ENCODE measurements at places on chromosomes 12 and 14.

DNA sequence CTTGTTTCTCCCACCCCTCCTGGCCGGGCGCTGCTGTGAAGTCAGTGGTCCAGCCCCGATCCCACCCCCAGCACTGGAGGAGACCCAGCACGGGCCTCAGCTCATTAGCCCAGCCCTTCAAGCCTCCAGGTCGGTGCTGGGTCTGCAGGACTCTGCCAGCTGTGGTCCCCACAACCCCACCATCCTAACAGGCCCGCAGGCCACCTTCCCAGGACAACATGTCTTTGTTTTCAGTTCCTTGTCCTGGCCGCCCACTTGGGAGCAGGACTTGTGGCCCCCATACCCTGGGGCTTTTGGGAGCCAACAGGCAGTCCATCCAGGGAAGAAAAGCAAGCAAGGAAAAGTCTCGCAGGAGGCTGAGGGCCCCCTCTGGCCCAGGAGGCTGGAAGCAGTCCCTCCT lies 60.0 kb downstream of the HRK start:
- no peak for DNase-seq

DNA sequence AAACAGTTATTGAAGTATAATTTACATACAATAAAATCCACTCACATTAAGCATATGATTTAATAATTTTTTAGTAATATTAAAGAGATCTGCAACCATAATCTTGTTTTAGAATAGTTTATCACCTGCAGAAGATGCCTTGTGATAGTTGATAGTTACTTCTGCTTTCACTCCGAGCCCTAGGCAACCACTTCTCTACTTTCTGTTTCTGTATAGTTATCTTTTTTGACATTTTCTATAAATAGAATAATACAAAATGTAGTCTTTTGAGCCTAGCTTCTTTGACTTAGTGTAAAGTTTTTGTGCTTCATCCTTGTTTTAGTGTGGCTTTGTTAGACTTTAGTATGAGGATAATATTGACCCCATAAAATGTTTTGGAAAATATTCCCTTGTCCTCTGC lies 111.0 kb downstream of the MNAT1 start:
- DNase-seq: no peak

DNA sequence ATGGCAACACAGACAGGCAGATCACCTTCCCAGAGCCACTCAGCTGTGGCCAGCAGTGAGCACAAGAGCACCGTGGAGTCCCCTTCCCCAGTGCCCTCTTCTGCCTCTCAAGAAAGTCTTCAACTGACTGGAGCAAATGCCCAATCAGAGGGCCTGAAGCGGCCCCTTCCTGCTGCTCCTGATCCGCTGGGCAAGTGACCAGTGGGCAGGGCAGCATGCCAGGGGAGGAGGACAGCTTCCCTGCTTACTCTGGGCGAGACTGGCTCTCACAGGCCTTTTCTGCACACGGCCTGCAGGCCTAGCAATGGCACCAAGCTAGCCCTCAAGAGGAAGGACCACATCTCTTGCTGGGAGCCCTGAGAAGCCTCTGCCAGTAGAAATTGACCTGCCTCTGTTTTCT lies 890 bp downstream of the KRT71 start:
- no peak for DNase-seq

- DNase-seq: no peak
Measured at GRCh38 chr14:87196436-87196835, 796.5 kb downstream of the GALC start.

DNA sequence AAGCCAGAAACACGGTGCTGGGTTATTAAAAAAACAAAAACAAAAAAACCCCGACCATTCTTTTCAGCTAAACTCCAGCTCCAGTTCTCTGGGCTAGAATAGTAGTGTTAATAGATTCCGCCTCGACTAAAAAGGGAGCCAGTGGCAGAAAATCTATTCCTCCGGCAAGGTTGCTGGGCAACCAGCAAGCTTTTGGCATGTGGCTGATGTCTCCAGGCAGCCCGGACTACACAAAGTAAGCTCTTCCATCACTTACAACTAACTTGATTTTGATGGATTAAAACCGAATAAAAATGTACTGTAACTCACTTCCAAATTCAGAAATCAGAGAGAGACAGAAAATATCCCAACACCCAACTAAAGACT lies 126.4 kb upstream of the FOXN3 start:
- peak; percentile 61 for DNase-seq

DNA sequence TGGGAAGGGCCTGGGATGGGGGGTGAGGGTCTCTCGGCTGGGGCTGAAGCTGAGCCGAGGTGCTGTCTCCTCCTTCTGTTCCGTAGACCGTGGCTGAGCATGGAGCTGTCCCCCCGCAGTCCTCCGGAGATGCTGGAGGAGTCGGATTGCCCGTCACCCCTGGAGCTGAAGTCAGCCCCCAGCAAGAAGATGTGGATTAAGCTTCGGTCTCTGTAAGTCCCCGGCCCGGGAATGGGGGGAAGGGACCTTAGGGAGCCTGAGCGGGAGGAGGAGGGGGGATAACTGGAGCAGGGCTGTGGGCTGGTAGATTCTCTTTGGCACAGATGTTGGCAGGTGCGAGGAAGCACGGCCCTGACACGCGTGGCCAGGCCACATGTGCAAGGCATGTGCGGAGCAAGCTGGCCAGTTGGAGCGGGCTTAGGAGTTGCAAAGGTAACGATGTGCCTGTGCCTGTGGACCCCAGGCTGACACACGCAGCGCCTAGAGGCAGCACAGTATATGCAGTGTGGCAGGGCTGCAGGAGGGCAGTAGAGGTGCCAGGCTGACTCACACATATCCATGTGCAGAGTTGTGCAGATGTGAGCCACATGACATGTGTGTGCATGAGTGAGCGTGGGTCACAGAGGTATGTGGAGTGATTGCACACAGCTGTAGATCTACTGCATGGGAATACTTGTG lies 512 bp downstream of the PDE1B start:
- DNase-seq: no peak

GRCh38 chr14:52325630-52326029 lies 11.5 kb downstream of the PTGER2 start:
- no peak for DNase-seq

- DNase-seq: no peak
Measured at GRCh38 chr12:132556801-132557200, 53.6 kb downstream of the LRCOL1 start.

- no peak for DNase-seq
Measured at GRCh38 chr14:104309657-104310369, 171.4 kb downstream of the KIF26A start.

DNA sequence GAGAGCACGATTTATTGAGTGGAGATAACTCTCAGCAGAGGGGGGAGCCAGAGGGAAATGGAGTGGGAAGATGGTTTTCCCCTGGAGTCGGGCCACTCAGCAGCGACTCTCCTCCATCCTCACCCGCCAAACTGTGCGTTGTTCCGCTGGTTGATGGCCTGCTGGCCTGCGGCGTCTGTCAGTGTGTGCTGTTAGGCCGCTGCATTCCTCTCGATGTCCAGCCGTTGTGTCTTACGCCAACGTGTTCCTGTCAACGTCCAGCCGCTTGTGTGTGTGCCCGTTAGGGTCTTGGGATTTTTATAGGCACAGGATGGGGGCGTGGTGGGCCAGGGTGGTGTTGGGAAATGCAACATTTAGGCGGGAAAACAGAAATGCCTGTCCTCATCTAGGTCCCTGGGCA lies 69.2 kb downstream of the PTPRQ start:
- no peak for DNase-seq

DNA sequence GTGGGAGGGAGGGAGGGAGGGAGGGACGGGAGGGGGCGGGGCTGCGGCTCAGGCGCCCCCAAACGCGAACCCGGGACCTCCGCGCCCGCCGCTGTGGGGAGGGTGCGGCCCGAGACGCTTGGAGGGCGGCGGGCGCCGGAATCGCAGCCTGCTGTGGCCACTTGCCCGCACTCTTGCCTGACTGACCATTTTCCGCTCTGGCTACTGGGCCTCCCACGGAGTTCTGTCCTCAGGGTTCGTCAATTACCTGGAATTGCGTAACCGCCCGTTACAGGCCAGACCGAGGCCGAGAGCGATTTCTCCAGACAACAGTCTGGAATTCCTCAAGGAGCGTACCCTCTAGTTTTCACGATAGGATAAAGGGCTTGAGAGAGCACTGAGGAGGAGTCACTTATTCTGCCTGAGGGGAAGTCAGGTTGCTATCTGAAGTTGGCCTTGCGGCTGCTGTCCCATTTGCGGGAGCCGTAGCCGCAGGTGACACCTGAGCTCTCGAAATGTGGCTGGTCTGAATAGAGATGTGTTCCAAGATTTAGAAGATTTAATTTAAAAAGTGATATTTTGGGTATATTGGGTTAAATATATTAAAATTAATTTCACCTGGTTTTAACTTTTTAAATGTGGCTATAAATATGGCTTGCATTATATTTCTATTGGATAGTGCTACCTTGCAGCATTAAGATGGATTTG lies 446 bp upstream of the ZNF641 start:
- DNase-seq: peak; percentile 80

DNA sequence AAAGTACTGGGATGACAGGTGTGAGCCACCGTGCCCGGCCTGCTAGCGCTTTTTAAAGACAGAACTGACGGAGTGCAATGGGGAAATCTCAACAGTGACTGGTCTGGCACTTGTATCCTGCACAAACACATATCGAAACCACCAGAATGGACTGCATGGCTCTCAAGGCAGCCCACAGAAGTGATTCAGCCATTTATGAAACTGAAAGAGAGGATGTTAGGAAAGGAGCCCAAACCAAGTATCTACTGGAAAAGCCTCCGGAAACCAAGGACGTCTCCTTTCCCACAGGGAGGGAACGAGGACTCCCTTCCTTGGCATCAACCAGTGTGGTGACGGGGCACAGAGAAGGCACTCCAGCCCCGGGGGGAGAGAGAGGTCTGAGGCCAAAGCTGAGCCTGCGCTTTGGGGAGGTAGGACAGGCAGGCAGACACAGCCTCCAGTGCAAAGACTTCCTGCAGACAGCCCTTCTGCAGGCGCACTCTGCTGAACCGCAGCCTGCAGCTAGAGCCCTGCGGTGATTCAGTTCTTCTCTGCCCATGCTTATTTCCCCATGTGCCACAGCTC lies 16.5 kb downstream of the SLC15A4 start:
- no peak for DNase-seq

DNA sequence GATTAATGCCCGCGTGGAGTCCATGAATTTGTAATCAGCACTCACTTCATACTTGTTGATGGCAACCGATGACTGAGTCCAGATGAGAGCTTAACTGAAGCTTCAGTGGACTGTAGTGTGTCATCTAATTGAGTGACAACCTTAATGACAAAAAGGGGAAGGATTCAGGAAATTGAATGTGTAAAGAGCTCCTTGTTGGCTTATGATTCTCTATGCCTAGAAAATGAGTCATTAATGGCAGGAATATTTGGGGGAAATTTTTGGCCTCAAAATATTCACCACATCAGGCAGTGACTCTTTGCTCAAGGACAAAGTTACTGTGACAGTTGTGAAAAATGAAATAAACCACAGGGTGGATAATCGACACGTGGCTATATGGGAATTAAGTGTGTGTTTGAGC lies 55.3 kb upstream of the STON2 start:
- no peak for DNase-seq

GRCh38 chr12:130976171-130976720 lies 22.5 kb downstream of the ADGRD1 start:
- no peak for DNase-seq

DNA sequence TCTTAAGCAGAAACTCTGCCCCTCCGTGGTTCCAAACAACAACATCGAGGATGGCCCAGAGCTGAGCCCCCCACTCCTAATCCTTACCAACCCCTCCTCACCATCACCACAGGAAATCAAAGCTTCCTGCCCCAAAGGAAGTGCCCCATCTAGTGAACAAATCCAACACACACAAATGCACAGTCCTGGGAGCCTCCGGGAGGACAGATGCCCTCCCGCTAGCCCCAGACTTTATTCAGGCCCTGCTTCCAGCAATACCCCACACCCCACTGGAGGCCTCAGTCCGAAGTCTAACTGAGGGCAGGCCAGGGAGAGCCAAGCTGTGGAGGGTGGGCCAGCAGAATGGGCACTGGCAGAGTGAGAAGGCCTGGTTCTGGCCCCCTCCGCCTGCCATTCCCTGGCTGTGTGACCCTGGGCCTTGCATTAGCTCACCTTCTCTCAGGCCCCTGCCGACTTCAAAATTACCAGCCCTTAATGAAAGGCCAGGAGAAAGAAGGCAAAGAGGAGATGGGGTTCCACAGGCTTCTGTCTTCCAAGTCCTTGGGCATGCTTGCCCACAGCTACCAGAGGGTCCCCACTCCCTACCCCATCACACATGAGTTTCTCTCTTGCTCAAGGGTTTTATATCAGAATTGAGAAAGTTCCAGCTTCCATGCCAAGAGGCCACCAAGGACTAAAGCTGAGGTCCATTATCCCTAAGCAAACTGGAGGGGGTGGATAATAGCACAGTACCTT lies 2.3 kb downstream of the HDAC7 start:
- no peak for DNase-seq

DNA sequence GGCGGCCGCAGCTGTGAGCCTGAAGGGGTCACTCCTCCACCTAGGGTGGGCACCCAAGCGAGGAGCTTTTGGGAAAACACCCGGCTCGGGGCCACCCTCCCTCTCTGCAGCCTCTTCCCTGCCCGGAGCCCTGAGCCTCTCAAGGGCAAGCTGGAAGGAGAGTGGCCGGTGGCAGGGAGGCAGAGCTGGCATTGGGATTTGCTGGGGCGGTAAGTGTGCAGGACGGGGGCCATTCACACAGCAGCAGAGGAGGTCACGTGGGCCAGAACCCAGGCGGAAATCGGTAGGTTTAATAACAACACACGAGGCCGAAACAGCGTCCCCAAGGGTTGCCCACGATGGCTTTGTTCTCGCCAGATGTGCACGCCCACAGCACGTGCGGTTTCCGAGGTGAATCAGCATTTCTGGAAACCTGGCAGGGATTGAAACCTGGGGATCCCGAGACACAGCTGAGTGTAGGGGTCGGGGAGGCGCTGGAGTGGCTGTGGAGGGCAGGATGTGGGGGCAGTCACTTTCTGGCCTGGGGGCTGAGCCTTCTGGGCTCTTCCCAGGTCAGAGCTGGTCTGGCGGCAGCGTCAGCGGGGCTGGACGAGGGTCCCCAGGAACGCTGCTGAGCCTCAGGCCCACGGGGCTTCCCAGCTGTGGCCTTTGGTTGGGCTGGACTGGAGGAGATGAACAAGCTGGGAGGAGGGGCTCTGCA lies 23.5 kb downstream of the NOC4L start:
- DNase-seq: no peak

- no peak for DNase-seq
Measured at GRCh38 chr14:90564496-90564895, 167.7 kb downstream of the CALM1 start.

- DNase-seq: no peak
Measured at GRCh38 chr12:56160193-56160763, 2.1 kb downstream of the MYL6 start.

DNA sequence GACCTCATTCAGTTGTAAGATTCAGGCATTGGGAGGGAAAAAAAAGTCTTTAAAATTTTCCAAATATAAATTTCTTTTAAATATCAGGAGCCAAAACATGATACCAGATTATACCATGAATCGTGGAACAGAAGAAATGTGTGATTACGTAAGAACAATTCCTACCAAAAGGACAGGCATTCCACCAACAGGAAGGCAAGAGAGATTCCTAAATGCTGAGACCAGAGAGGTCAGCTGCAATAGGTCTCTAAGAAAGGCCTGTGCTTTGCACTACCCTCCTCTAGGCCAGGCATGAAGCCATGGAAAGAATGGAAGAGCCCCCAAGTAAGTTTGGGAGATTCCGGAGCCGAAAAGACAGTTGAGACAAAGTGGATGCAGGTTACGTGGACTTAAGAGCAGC lies 83.7 kb downstream of the PTGER2 start:
- DNase-seq: no peak

GRCh38 chr12:107415834-107416233 lies 269.8 kb upstream of the PWP1 start:
- no peak for DNase-seq

- DNase-seq: no peak
Measured at GRCh38 chr12:127133675-127134335, 1133.2 kb upstream of the TMEM132C start.

- DNase-seq: no peak
Measured at GRCh38 chr14:69424149-69424923, 25.8 kb downstream of the SLC39A9 start.

All from body of pancreas (tissue), 4 donors.